ENCODE measurements at places on chromosomes 4 and X.

DNA sequence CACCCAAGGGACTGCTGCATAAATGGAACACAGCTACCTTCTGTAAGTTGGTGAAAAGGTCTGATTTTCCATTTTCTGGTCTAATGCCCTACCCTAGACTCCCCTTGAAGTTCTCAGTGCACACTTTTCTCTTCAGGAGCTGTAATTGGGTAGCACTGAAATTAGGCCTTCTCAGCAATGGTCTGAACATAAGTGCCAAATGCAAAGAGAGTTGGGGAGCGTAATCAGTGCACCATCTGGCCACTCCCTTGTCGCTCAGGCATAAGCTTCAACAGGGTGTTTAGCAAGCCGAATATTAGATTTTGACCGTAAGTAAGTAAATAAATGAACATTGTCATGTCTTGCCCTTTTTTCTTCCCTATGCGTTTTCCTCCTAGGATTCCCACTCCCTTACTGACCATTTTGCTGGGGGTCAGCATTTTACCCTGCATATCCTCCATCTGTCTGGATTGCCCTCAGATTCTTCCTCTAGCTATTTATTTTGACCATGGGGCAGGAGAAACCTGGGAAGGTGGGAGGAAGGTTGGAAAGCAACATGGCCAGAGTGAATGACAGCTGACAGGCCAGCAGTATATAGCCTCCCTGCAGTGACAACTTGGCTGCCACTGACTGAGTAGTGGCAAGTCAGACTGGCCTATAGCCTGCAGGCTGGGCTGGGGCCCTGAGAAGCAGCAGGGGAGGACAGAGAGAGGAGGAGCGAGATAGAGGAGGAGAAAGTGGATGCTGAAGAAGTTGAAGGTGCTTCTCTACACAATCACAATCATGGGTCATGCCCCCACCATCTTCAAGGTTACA is 2.7 kb downstream of the NHSL2 start:
- DNase-seq, result no peak

DNA sequence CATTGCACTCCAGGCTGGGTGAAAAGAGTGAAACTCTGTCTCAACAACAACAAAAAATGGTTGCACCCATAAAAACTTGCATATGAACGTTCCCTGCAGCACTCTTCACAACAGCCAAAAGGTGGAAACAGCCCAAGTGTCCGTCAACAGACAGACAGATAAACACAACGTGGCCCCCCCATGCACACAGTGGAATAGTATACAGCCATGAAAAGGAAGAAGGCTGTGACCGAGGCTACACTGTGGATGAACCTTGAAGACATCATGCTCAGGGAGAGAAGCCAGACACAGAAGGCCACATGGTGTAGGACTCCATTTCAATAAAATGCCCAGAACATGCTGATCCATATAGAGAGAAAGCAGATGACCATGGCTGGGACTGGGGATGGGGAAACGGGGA is 33.5 kb upstream of the ASMTL start:
- no peak for DNase-seq

GRCh38 chr4:99734583-99735322 is 77.1 kb upstream of the C4orf54 start:
- DNase-seq, result no peak

DNA sequence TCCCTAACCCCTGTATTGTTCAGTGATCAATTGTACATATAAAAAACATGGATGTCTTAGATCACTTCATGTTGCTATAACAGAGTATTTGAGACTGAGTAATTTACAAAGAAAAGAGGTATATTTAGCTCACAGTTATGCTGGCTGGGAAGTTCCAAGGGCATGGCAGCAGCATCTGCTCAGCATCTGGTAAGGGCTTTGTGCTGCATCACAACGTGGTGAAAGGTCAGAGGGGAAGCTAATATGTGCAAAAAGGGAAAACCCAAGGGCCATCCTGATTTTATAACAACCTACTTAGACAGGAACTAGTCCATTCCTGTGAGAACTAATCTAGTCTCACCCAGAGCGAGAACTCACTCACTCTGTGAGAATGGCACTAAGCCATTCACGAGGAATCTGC is 128.2 kb upstream of the OTUD4 start:
- no peak for DNase-seq

DNA sequence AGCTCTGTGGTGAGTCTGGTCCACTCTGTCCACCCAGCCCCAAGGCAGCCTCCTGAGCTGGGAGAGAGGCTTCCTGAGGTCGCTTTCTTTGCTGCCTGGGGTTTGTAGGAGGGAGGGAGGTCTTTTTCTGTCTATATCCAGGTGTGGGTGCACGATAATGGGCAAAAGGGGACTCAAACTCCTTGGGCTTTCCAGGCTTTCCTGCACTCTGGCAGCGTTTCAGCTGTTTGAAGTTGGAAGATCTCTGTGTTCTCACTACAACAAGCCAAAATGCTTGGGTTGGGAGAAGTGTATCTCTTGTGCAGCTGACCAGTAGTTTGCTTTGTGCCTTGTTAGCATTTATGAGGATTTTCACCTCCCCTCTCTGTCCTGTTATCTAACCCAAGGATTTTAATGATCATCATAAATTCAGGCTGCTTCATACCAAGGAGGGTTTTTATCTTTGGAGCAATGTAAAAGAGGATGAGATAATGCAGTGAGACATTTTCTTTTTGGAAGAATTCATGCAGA is 126.3 kb downstream of the REPS2 start:
- no peak for DNase-seq

GRCh38 chr4:53619431-53619830 is 28.1 kb upstream of the LNX1 start:
- DNase-seq, result no peak

DNA sequence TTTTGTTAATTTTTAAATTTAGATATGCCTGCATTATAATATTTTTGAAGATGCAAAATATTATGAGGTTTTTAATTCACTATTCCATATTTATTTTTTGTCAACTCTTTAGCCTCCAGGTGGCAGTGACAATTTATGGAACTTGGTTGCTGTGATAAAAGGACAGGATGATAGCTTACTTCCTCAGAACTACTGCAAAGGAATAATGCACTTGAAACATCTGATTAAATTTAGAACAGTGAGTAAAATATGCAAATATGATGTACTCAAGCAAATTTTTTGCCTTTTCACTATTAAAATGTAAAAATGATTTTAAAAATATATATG is 45.1 kb downstream of the SPATA4 start:
- DNase-seq, result peak; percentile 17

- DNase-seq, result no peak
These were observed 23.7 kb downstream of the ELF4 start for GRCh38 chrX:130086447-130087206.

GRCh38 chr4:57661517-57662090 is 551.4 kb upstream of the IGFBP7 start:
- no peak for DNase-seq

Data from SK-N-SH (cell line).